ENCODE measurements at places on chromosomes 2 and 18.
A peak's percentile ranks its signal among the peaks of the same experiment; 100 is the strongest.

- no peak for DNase-seq
These were observed 11.2 kb upstream of the NABP1 start for GRCh38 chr2:191666732-191667131.

DNA sequence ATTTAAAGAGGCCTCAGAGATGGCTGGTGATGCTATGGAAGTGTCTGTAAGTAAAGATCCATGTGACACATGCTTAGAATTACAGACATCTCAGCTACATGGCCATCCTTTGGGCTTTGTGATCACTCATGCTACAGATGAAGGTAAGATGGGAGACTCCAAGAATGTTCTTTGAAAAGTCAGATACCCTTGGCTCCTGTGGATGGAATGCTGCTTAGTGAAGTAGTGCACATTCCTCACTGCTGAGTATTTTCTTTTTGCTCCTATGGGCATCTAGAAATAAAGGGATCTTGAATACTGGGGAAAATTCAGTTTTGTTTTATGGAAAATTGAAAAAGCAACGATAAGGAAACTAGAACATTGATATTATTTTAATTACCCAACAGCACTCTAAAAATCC, 55.2 kb upstream of the REV1 start:
- DNase-seq, result no peak

- no peak for DNase-seq
These were observed 120.2 kb downstream of the LPIN1 start for GRCh38 chr2:11866358-11867335.

GRCh38 chr2:120150040-120150482, 73.1 kb downstream of the TMEM185B start:
- no peak for DNase-seq

GRCh38 chr18:56565046-56565445, 73.3 kb downstream of the TXNL1 start:
- DNase-seq, result no peak

DNA sequence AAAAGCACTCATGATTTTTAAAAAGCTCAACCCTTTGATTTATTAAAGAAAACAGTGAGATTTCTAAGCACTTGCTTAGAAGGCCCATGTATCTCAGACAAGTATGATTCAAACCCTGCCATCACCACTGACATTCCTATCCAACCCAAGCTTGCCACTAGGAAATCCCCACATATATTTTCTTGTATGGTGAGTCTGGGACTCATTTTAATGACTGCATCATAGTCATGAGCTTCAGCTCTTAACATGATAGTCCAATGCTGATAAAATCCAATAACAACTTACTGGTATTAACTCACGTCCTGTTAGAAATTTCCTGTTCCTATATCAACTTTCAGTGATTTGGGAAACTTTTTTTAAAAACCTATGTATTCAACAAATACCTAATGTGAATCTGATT, 39.4 kb upstream of the NCKAP5 start:
- no peak for DNase-seq

- DNase-seq, result no peak
These were observed 75.1 kb downstream of the BOLA3 start for GRCh38 chr2:74072565-74072964.

DNA sequence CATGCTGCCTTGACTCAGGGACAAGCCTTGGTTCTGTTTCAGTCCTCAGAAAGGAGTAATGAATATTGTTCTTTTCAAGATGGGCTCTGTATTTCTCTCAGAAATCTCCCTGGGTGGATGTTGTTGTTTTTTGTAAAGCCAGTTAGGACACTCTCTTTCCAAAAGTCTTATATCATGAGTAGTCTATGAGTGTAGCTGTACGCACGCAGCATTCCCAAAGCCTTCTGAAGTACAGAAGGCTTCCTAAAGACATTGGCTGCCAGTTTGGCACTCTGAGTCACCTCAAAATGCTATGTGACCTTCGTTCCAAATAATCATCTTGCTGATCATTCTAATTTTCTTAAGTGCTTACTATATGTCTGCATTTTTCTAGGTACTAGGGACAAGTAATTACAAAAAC, 16.7 kb upstream of the GTF2A1L start:
- no peak for DNase-seq

DNA sequence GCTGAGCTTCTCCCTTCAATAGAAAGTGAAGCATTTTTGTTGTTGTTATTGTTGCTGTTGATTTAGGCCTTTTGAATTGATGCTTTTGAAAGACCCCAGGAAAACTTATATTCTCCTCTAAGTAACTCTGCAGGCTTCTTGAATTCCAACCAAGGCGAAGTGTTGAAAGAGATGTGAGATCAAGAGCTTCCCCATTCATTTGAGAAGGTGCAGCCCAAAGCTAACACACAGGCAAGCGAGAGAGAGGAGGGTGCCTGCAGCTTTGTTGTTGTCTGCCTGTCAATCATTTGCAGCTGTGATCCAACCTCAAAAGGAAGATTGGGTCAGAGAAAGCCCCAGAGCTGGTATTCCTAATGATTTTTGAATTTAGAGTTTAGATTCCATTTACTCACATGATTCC, 963.6 kb upstream of the CNTNAP5 start:
- no peak for DNase-seq

DNA sequence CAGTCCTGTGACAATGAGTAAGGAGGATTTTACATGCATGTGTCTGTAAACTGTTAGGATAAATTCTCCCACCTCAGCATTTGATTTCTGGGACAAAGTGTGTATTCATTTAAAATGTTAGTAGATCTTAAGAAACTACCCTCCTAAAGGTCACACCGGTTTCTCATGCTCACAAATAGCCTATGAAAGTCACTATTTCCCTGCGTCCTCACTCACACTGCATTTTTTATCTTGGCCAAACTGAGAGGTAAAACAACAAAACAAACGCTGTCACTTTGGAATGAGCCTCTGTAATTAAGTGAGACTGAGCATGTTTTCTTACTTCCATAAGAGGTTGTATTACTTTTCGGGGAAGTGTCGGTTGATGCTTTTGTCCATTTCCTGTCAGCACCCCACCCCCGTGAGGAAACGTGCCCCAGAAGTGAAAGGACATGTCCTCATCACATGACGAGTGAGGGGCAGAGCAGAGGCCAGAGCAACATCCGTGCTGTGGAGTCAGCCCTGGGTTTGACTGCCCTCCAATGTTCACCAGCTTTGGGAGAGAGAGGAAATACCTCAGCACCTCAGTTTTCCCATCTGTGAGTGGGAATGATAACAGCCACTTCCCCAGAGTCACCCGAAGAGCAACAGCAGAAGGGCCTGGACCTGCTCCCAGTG, 3.1 kb downstream of the GYPC start:
- peak; percentile 30 for DNase-seq

DNA sequence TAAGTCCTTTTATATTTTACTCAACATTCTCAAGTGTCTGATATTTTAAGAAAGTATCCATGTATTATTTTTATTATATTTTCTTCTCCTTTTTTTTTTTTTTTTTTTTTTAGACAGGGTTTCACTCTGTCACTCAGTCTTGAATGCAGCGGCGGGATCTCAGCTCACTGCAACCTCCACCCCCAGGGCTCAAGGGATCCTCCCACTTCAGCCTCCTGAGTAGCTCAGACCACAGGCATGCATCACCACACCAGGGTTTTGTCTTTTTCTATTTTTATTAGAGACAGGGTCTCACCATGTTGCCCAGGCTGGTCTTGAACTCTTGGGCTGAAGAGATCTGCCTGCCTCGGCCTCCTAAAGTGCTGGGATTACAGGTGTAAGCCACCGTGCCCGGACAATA, 212.1 kb downstream of the TCF4 start:
- DNase-seq, result no peak

DNA sequence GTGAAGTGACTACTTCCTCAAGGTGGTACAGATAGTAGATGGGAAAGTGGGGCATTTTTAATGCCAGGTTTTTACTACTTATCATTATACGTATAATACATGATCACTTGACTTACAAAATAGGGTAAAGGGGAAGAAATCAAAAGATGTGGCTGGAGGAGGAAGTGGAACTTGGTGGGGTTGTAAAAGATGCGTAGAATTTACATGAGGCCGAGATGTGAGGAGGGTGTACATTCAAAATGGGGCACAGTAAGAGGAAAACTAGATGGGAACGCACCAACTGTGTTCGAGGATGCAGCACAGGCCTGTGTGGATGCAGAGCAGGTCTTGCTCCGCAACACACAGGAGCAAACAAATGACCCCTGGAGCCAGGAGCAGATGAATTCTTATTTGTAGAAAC, 403.3 kb downstream of the TXNL1 start:
- DNase-seq, result no peak

DNA sequence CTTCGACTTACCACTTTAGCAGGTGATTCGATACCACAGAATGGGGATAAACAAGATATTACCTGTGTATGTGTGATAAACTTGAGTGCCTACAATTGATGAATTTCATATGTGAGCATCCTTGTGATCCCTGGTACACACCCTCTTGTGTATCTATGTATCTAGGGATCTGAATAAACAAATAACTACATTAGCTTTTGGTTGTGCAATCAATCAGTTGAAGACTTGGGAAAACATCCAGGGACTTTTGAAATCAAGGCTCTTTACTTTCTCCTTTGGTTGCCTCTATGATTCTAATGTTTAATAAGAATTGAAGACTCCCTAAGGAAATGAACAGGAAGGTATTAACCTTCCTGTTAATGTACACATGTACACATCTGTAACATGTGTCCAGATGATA, 97.3 kb upstream of the DCC start:
- DNase-seq, result no peak

DNA sequence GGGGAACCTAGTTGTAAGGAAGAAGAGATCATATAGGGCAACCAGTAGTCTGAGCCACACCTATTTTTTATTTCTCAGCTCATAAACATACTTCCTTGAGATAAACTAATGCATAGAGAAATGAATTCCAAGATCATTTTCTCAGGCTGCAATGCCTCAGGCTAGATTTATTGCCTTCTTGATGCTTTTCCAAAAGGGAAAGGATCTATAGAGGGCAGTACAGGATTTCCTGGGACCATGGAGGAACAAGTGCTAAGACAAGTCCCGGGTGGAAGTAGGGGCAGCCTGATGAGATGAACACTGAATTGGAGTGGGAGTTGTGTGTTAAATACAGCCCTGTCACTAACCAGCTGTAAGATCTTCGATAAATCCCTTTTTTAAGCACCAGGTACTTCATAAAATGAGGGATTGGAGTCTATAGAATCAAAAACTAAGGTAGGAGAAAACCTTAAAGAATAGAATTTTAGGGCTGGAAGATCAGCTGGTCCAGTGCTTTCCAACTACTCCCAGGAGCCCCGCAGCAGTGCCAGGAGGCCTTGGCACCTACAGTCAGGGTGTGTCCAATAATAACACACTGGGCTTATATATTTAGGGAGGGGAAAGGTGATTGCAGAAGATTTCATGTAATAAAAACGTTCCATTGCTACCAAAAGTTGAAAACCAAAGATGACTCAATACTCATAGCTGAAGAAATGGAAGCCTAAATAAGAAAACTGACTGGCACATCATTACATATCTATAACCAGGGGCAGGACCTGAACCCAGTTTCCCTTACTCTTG, 58.1 kb downstream of the SERTAD2 start:
- no peak for DNase-seq

DNA sequence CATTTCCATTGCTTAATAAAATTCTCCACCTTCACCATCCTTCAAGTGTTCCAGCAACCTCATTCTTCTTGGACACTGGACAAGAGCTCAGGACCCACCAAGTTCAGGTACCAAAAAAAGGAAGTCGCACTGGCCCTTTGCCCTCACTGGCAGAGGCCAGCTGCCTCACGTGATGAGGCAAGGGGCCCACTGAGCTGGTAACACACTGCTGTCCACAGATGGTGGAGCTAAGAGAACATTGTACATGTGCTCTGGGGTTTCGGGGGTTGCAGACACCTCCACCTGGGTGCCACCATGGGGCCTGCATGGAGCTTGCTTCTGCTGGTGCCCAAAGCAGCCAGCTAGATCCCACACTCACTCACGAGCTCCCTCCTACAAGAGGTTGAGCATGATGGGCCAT, 71.3 kb downstream of the SCG2 start:
- no peak for DNase-seq

DNA sequence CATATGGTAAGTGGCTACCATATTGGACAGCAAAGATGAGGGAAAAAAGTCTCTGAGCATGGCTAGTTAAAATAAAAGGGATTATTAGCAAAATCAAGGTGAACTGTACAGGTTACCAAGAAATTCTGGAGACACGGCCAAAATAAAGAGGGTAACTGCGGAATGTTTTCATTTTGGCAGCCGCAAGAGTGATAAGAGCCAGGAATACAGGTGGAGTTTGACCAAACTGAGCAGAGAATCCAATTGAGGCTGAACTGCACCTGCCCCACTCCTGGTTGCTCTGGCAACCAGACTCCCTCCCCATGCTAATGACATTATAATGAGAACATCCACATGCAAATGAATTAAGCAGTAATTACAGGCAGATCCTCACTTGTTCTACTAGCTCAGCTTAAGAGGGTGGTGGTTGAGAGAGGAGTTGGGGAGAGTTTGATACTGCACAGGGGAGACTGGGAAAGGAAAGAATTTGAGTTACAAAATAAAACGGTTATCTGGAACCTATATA, 18.8 kb upstream of the EPHA4 start:
- DNase-seq, result no peak

DNA sequence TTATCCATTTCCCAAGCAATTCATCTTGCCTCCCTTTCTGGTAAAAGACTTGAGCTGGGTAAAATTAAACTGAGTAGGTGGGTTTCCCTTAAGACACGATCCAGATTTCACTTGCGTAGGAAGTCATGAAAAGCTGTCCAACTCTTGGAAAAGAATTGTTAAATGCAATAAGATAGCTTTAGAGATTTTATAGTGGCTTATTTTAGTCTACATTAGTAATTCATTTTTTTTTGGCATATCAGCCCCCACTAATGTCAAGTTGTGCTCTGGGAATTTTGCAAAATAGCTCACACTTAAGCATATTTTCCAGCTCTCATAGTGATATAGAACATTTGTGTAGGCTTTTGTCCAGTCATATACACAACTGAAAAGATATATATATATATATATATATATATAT, 344.7 kb upstream of the FIGN start:
- no peak for DNase-seq

- no peak for DNase-seq
These were observed 170.5 kb downstream of the FMNL2 start for GRCh38 chr2:152505495-152505906.

DNA sequence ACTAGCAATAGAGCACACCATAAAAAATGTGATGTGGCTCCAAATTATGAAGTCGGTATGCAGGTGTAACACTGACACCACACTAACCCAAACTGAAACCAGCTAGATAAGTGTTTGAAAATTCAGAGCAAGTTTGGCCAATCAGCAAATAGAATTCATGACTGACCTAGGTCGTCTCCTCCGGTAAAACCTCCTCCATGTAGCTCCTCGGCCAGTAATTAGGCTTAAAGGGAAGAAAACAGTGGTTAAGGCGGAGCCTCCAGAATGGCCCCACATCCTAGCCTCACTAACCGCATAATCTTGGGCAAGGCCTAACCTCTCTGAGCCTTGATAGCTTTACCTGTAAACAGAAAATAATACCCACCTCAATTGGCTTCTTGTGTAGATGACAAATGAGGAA, 30.1 kb downstream of the C1D start:
- no peak for DNase-seq

GRCh38 chr2:11907190-11907589, 160.8 kb downstream of the LPIN1 start:
- no peak for DNase-seq

All from stimulated activated CD8-positive, alpha-beta memory T cell treated with anti-CD3 and anti-CD28 coated beads, Interleukin-12 subunit alpha, Interleukin-12 subunit beta, amount 100 ng/mL, for 4 hours (primary cell).